ENCODE measurements at places on chromosomes 7 and 10. TPM values are rescaled to one million over a fixed set of nuclear protein-coding genes. Genes with fewer than 3 reads are reported as not detected.

- DNase-seq: no peak
These were observed 7.2 kb upstream of the ATOH7 start for GRCh38 chr10:68239069-68239468.

DNA sequence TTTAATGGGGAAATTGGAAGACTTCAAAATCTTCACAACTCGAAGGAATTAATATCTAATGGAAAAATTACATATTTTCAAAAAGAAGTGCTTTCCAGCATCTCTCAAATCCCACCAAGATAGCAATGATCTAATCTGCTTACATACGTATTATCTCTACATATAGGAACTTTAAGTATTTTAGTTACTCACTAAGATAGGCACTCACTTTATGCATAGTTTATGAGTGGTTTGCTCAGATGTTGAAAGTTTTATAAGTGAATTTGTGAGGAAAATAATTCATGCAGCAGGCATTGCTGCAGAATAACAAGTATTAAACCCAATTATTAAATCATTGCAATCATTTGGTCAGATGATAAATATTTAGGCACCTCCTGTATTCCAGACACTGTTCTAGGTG is 2.3 kb upstream of the CYTH3 start:
- DNase-seq: no peak

- no peak for DNase-seq
These were observed 47.6 kb upstream of the PPIF start for GRCh38 chr10:79299397-79300241.

DNA sequence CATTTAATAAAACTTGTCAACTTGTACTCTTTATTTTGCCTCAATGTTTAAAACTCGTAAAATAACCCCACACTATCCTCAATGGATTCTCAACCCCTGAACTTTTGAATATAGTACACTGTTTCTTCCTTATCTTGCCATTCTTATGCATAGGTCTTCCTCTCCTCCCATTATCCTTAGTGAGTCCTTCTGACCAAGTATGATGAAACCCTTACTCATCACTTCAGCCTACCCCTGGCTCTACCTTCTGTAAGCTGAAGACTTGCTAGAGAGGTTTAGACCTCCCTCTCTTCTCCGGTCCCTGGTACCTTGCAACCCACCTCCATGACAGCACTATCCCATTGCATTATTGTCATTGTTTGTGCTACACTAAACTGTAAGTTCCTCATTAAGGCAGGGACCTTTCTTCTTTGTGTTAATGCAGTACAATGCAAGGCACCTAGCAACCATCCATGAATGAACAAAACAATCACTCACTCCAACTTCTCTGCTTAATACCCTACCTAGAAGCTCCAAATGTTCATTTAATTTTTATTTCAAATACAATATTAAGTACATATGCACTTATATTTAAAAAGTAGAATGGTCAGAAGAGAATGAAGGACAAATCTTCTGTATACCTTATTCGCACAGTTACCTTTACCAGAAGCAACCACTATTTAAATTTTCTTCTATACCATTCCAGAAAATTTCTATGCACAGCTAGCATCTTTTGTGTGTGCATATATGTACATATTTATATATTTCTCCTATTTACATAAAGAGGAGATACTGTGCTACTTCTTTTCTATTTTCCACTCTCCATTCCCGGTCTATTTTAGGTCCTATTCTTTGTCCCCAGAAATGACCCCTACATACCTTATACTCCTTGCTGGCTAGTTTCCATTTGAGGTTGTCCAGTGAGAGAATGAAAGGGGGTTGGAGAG is 77.5 kb downstream of the SLC16A9 start:
- no peak for DNase-seq

- peak; percentile 85 for DNase-seq
These were observed 2.0 kb downstream of the ANKRD2 start for GRCh38 chr10:97574374-97575126.

DNA sequence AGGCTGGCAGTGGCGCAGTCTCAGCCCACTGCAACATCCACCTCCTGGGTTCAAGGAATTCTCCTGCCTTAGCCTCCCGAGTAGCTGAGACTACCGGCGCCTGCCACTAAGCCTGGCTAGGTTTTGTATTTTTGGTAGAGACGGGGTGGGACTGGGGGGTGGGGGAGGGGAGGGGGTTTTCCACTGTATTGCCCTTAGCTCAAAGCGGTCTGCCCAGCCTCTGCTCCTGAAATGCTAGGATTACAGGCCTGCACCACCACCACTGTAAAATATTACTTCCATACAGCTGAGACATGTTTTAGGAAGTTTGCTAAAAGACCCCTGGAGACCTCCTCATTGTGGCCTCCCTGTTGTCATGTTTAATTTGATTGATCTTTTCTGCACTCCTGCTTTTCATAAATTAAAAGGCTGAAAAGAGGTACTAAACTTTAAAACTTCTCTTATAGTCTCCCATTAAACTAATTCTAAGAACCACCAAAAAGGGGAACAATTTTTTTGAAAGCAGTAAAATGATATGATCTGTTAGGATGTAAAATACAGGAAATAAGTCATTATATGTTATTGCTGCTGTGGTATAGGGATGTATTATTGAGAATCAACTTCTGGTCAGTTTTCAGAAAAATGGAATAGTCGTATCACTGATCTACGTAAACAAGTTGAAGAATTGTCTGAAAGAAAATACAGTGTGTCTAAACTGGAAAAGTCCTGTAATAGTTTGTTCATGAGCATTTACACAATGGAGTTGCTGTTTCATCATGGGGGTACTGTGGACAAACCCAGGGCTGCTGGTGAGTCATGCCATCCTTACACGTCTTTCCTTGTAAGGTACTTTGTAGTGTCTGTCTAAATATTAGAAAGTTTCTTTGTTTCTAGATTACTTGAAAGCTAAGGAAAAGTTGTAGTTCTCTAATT is 72.9 kb upstream of the TMEM248 start:
- no peak for DNase-seq

GRCh38 chr10:112852306-112852705 is 97.7 kb upstream of the TCF7L2 start:
- no peak for DNase-seq

DNA sequence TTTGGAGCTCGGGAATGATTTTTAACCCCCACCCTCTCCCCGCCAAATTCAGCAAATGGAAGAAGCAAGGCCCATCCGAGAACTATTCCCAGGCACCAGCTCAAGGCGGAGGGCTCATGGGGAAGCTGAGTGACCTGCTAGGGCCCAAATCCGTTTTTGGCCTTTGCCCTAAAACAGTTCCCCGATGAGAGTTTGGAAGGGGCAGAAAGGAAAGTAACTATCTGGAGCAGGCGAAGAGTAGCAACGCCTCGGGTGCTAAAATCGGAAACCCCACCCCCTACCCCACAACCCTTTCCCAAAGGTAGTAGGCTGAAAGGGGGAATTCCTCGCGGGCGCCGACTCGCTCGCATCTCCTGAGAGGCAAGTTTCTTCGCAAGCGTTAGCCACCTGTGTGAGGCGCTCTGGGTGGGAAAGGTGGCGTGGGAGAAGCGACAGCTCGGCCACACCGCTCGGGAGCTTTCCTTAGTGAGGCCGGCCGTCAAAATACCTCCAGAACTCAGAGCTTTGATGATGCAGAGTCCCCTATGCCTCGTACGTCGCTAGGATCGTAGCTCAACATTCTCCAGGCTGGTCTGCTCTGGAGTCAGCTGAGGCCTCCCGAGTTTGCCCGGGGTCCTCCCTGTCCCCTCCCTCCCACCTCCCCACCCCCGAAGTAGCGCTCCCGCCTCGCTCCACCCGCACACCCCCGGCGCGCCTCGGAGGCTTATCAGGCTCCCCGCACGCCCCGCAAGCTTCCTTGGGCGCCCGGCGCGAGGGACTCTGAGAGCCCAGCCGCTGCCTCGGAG is 642 bp upstream of the PRKG1 start:
- DNase-seq: peak; percentile 76

The LIPM gene
- total RNA-seq: not detected

The CAMK2B gene
- total RNA-seq: 149 TPM

The MUC12 gene
- total RNA-seq: 0.19 TPM

The RBM20 gene
- total RNA-seq: 105 TPM

The TET1 gene
- total RNA-seq: 1.2 TPM

The CEP55 gene
- 0.13 TPM for total RNA-seq

The NUTM2E gene
- not detected for total RNA-seq

The C10orf90 gene
- not detected for total RNA-seq

The TM9SF3 gene
- 76.1 TPM for total RNA-seq
